ENCODE measurements at places on chromosomes 16 and 17.
A peak's percentile ranks its signal among the peaks of the same experiment; 100 is the strongest.

- peak; percentile 34 for DNase-seq
Observed at GRCh38 chr17:9256751-9257629, 235.7 kb downstream of the NTN1 start.

DNA sequence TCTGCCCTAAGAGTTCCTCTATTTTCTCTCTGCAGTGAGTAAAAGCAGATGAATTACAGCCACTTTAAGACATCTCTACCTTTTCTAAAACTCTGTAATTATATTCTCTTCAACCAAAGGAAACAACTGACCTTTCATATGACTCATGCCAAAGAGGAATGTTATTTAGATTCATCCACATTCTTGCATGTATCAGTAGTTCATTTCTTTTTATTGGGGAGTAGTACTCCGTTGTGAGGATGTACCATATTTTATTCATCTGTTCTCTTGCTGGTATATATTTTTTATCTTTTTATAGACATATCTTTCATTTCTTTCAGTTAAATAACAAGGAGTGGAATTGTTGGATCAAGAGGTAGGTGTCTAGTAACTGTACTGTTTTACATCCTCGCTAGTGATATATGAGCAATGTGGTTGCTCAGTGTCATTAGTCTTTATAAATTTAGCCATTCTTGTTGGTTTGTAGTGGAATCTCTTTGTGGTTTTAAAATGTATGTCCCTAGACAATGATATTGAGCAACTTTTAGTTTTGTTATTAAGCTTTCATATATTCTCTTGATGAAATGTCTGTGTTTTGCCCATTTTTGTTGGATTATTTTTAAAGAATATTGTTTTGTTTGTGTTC lies 7.8 kb upstream of the MYH8 start:
- DNase-seq: peak; percentile 66

DNA sequence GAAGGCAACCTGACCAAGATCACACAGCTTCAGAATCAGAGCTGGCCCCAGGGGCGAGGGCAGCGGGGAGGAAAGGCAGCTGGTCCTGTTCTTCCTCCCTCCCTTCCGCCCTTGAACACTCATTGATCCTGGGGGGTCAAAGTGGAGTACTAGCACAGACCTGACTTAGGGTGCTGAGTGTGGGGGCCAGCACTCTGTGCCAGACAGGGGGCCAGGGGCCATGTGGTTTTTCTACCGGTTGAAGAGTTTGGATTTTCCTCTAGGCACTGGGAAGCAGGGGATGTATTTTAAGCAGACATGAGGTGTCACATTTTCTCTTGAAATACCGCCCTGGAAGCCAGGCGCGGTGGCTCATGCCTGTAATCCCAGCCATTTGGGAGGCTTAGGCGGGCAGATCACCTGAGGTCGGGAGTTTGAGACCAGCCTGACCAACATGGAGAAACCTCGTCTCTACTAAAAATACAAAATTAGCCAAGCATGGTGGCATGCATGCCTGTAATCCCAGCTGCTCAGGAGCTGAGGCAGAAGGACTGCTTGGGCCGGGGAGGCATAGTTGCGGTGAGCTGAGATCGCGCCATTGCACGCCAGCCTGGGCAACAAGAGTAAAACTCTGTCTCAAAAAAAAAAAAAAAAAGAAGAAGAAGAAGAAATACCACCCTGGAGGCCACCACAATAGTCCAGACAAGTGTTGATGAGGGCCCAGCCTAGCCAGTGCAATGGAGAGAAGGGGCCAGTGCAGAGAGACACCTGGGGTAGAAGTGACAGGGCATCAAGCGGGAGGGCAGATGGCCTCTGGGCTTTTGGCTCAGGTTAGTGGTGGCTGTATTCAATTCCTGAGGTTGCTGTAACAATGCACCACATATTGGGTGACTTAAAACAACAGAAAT lies 15.3 kb downstream of the OSBPL7 start:
- no peak for DNase-seq

- no peak for DNase-seq
Observed at GRCh38 chr16:88781140-88782077, 3.6 kb downstream of the PIEZO1 start.

DNA sequence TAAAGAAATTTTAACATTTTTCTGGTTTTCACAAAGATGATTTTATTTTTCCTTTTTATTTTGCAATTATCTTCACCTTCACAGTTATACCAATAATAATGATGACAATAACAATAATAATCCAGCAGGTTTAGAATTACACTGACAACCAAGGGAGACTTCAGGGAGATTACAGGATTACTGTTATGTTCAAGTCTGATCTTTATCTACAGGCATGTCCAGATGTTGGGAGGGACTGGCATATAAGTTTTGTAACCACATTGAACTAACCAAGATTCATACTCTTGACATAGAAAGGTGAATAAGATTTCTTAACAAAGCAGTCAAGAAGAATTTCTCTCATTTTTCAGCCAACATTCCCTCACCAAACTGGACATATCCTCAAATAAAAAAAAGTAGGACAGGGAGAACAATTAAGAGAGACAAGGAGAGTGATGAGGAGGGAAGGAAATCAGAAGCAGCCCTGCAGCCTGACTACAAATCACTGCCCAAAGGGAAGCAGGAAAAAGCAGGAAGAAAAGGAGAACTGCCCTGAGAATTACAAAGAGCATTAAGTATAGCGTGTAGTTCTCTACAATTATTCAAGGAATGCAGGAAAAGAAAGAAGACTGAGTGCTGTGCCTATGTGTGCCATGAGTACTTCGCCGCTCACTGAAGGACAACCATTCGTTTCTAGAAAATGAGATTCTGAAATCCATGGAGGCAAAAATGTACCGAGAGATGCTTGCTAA lies 155.7 kb upstream of the C17orf78 start:
- no peak for DNase-seq

- DNase-seq: no peak
Observed at GRCh38 chr17:36105781-36106492, 2.3 kb downstream of the CCL4 start.

- DNase-seq: peak; percentile 59
Observed at GRCh38 chr17:13016881-13017654, 759 bp downstream of the ELAC2 start.

GRCh38 chr17:63378411-63379375 lies 67.4 kb downstream of the CYB561 start:
- no peak for DNase-seq

DNA sequence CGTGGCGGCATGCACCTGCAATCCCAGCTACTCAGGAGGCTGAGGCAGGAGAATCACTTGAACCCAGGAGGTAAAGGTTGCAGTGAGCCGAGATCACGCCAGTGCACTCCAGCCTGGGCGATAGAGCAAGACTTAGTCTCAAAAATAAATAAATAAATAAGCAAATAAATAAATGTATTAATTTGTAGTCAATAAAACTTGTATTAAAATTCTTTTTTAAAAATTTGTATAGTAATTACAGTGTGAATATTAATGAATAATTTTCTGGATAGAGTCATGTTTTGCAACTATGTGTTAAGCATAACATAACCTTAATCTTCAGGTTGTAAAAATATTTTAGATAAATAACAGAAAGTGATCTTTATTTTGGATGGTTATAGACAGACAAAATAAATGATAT lies 27.2 kb upstream of the DUSP14 start:
- DNase-seq: no peak

DNA sequence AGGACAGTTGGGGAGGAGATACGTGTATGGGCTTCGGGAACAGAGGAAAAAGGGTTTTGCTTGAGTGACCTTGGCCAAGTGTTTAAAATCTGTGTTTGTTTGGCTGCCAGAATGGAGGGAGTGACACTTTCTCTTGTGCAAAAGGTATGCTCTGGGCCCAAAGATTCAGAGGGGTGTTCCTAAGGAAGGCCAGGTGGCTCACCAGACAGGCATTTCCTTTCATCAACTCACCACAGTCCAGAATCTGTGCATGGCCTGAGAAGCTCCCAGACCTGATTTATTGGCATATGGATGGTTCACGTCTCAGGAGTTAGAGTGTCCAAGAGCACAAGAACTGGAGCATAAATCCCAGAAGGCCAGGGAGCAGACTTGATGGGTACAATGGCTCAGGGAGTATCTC lies 53.4 kb upstream of the NLK start:
- DNase-seq: no peak

GRCh38 chr16:2783581-2784357 lies 3.6 kb downstream of the PRSS33 start:
- no peak for DNase-seq

GRCh38 chr17:19494961-19495806 lies 38.5 kb upstream of the SLC47A1 start:
- no peak for DNase-seq

DNA sequence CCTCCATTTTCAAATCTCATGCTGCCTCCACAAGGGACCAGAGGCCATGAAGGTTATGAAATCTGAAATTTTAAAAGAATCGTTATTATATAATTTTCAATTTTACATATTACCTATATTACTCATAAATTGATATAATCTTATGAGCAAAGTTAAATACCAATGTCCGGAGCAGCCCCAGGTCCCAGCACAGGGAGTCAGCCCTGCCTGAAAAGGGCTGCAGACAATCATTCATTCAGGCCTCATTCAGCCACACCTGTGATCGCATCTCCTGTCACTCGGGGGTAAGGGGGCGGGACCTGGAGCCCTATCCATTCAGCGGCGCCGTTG lies 172.5 kb downstream of the AHSP start:
- DNase-seq: no peak

- no peak for DNase-seq
Observed at GRCh38 chr17:7833011-7833794, 814 bp upstream of the KDM6B start.

DNA sequence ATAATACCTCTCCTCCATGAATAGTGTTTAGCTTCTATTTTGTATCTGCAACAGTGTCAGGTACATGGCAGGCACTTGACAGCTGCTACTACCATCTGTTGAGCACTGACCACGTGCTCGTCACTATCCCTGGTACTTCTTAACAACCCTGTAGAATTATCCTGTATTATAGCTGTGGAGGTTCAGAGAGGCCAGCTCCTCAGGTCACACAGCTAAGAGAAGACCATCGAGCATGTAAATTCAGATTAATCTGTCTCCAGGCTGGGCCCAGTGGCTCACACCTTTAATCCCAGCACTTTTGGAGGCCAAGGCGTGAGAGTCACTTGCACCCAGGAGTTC lies 26.3 kb downstream of the WSB1 start:
- DNase-seq: no peak

GRCh38 chr16:15650698-15651171 lies 690 bp downstream of the NDE1 start:
- DNase-seq: peak; percentile 42

DNA sequence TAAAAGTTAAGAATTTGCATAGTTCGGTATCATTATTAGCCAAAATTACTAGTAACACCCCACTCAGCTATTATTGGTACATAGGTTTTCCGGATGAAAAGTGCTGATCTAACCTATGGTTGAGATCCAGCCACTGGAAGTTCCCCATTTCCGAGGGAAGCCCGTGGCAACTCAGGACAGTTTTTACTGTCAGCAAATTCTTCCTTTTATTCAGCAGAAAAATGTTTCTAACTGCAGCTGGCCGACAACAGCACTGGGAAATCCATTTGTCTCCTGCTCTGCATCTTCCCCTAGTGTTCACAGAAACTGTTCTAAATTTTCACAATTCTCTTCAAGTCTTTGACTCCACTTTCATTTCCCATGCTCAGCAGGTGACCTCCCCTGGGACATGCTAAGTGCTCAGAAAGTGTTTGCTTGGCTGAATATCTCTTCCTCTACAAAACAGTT lies 15.5 kb upstream of the MMD start:
- DNase-seq: no peak

- no peak for DNase-seq
Observed at GRCh38 chr16:74277974-74278373, 18.6 kb upstream of the PSMD7 start.

GRCh38 chr16:65634291-65634690 lies 512.4 kb upstream of the CDH11 start:
- DNase-seq: peak; percentile 2

DNA sequence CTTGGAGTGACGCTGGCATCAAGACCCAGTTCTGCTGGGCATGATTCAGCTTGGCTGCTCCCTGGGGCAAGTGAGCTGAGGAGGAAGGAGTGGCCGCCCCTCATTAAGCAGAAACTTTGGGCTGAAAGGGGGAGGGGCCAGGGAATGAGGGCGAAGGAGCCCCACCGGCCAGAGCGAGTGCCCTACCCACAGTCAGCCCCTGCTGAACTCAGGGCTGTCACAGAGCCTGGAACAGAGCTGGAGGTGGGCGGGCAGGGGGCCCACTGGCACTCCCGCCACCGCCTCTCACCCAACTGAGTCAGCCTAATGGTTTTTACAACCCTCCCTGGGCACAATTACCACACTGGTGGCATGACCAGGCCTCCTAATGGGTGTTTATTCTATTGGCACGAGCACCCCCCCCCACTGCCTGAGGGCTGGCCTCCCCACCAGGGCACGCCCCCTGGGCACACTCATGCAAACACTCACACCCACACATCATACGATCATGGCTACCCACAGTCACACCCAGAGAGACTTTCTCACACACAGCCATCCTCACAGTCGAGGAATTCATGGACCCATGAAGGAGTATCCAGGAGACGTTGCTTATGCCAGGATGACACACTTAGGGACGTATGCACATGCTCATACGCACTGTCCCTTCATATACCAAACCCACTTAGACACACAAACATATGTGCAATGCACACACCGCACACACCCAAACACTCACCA lies 19.2 kb downstream of the UNC119 start:
- no peak for DNase-seq

DNA sequence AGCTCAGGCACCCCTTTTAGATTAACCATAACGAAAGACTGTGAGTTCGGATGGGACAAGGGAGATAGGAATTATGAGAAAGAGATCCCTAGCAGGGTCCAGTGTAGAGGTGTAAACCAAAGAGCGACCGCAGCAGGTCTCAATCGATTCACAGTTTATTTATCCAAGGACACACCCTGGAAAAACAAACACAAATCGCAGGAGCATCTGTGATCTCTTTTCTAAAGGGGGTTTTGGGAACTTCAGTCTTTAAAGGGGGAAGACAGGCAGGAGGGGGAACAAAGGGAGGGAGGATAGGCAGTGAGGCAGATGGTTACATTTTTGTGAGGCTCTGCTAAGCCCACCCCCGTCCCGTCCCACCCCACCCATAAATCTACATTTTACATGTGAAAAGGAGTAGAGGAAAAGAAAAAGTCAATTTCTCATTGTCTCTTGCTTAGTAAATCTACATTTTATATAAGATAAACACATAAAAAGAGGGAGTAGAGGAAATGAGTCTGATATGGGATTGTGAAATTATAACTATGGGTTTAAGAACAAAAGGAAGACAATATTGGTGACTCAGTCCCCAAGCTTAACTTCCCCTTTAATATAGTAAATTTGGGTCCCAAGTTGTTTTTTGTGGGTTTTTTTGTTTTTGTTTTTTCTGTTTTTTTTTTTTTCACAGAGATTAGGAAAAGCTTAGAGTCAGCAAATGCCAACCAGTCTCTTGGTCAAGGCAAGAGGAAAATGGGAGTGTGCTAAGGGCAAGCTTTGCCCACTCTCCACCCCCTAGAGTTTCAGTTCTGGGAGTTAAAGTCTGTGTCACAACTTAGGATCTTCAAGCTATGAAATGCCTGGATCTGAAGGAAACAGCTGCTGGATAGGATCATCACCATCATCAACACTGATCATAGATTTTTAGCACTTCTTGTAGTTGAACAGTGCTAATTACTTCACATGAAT lies 160.9 kb upstream of the CDH5 start:
- DNase-seq: no peak

- DNase-seq: no peak
Observed at GRCh38 chr17:21388066-21388465, 11.9 kb downstream of the KCNJ12 start.

- peak; percentile 16 for DNase-seq
Observed at GRCh38 chr17:3730881-3731429, 7.3 kb downstream of the HASPIN start.
